ENCODE measurements at places on chromosomes 1 and 21.

DNA sequence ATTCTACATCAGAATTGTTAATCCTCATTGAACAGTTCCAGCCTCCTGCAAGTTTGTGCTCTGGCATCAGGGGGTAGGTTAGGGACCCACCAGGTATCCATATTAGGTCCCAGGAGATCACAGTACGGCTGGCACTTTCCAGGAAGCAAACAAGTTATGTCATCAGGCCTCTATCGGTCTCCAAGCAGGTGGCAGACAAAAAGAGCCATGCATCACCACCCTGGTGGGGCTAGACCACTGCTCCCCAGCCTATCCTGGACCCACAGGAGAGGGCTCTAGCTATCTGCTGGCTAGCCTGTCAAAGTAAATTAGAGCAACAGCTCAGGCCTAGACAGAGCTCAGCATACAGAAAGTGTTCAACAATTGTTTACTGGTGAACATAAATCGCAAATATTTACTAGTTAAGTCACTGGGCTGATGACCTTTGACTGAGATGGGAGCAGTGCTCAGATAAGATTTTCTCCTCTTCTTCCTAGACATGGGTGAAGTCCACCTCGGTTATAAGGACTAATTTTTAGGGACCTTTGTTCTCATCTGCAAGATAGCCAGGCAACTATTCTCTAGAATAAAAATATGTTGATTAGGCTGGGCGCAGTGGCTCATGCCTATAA, 6.4 kb downstream of the NUAK2 start:
- DNase-seq: no peak

- no peak for DNase-seq
These were observed 237.9 kb downstream of the USP25 start for GRCh38 chr21:15967661-15968060.

- no peak for DNase-seq
These were observed 26.4 kb downstream of the UTP25 start for GRCh38 chr1:209854196-209854595.

- no peak for DNase-seq
These were observed 161.6 kb upstream of the PTBP2 start for GRCh38 chr1:96559707-96560596.

DNA sequence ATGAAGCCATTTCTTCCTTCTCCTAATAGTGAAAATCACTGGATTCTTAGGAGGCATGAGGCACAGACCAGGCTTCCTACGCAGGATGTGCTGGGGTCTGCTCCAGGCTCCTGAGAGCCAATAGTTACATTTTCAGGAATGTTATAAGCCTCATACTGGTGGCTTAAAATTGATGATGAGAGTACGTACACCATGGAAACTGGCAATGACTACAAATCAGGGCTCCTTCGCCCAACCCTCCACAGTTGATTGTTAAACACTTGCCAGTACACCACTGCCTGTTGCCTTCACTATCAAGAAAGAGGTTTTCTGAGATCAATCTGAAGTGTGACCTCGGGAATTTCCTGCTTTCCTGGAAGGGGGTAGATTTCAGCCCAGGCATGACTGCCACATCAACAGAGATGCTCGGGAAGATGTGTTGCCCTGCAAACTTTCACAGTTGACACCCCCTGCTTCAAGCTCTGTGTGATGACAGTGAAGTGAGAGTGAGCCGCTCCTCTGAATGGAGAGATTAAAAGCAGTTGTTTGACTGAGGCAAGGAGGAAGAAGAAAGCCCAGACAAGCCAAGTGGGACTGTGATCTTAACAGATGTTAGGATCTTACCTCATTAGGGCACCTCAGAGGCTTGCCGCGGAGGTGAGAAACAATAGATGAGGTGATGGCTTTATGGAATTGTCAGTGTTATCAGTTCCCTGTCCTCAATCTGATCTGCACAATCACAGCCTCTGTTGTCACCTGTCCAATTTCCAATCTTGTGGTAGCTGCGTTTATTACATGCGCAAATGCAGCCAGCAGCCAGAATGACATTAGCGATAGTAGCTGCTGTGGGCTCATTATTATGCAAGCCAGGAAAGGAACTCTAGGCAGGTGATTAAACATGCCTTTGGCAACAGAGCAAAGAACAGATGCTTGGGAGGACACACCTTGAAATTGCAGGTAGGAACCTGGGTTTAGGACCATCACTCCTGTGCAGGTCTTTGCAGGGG, 277.3 kb downstream of the KAZN start:
- no peak for DNase-seq

DNA sequence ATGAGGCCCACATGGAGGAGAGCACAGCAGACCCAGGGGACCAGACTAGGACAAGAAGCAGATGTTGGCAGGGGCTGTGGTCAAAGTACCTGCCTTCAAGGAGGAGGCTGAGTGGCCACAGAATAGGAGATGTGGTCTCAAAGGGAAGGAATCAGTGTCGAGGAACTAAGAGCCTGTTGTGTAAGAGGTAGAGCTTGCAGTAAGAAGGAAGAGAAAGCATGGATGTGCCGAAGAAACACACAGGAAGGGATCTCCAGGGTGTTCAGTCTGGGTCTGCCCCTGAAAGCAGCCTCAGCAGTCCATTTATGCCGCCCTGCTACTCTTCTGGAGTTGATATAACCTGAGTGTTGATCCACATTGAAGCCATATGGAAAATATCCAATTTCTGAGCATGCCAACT, 83.9 kb downstream of the NID1 start:
- no peak for DNase-seq

DNA sequence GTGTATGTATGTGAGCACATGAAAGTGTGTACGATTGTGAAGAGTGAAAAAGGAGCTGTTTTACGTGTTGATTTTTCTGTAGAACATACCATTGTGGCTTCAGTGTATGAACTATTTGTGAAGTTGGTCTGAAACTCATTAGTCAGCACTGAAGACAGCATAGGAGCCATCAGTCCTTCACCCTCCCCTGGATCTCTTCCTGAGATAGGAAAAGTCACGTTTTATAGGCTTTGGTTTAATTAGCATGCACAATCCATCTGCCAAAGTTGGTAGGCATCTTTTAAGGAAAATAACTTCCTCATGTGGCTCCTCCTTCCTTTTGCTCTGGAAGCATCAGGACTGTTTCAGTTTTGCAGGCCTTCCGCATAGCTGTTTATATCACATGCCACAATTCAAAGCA, 1.4 kb upstream of the RABIF start:
- DNase-seq: no peak

DNA sequence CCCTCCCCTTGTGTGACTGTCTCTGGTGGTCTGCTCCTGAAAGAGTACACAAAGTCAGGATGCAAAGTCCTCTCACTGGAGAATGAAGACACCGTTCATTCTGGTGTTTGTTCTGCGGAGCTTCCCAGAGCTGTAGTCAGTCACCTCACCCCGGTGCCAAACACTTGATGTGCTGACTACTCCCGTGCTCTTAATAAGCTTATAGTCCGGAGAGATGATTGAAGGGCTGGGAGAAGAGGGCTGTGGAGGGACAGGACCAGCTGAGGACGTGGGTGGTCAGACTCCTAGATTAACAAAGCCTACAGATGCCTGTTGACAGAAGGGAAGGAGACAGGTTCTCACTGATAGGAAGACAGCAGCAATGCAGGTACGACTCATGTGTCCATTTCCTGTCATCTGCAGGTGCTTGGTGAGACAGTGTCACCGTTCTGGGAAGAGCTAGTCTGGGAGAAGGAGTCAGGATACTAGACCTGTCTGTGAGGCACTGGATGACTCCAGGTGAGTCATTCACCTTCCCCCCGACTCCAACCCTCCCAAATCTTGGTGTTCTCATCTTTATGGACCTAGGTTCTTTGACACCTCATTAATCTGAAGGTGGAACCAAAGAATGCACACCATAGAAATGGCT, 40.4 kb upstream of the LRRN2 start:
- DNase-seq: no peak

- DNase-seq: no peak
These were observed 175.4 kb upstream of the GORAB start for GRCh38 chr1:170356585-170356984.

GRCh38 chr1:88961647-88962275, 30.7 kb downstream of the KYAT3 start:
- no peak for DNase-seq

GRCh38 chr1:42953182-42954180, 5.2 kb downstream of the SLC2A1 start:
- DNase-seq: no peak

DNA sequence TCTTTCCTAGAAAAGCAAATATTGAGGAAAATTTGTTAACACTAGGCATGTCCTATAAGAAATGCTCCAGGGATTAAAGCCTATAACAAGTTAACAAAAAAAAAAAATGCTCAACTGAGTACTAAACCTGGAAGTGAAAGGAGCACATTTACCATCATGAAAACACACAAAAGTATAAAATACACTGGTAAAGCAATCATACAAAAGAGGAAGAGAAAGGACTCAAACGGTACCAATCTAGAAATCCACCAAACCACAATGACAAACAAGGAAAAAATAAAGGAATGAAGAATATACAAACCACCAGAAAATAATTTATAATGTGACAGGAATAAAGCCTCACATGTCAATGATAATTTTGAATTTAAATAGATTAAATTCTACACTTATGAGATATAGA, 21.2 kb downstream of the CD1E start:
- no peak for DNase-seq

DNA sequence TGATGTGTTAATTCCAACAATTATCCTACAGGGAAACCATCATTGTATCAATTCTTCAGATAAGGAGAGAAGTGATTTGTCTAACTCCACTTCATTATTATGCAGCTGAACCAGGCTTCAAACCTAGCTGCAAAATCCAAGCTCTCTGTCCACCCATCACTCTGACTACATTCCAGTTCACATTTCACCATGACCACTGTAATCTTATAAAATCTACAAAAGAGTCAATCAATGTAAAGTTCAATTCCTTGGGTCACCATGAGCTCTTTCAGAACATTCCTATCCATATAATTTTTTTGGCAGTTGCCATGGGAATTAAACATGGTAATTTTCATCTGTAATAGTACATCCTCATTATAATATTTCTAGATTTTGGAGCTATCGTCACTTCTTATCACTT, 100.9 kb downstream of the PLPPR5 start:
- no peak for DNase-seq

DNA sequence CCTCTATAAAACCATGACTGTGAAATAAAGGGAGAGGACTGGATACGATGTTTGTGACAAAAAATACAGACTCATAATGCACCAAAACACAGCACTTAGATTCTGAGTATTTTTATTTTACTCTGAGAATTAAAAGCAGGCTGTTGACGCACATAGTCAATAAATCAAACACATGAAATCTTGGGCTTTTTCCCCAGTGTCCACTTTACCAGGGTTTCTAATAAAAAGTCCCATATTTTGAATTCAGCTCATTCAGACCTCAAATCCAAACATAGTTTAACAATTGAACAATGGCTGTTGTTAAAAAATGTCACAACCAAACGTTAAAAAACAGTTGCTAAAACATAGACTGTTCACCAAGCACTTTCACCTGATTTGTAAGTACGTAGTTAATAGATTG, 553.4 kb downstream of the LTN1 start:
- no peak for DNase-seq

DNA sequence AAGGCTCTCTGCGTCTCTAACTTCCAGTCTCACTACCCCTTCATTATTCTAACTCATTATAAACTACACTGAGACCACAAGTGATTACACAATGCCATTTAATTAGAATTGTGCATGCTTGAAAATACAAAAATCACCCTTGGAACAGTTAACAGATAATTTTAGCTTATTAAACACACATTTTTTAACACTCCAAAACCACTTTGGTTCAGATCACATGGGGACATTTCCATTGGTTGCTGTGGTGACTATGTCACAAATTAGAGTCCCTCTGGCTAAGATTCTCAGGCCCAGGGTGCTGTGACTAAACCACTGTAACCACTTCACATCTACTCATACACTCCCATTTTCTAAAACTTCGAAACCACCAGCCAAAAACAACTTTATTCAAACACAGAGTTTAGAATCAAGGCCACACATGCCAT, 43.0 kb downstream of the JAK1 start:
- DNase-seq: no peak

GRCh38 chr1:93029317-93029716, 49.8 kb upstream of the MTF2 start:
- DNase-seq: no peak

GRCh38 chr1:178341261-178341956, 155.4 kb downstream of the CLEC20A start:
- no peak for DNase-seq

GRCh38 chr1:235199441-235199840, 38.4 kb upstream of the RBM34 start:
- DNase-seq: no peak

DNA sequence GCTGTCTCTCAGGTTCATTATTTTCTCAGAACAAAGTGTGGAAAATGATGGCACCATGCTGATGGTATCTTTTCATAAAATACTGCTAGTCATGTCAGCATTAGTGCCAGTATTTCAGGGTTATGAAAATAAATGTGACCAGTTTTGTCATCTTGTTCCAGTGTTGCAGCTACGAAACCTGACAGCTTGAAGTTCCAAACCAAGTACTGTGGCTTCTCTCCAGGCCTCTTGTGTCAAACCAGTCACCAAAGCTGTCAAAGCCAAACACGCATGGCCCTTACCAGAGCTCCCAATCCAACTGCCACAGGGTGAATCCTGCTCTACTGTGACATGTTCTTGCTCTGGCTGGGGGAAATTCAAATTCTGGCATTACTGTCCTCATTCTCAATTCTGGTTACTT, 20.7 kb upstream of the EXO1 start:
- no peak for DNase-seq

GRCh38 chr1:224644553-224645154, 28.5 kb downstream of the CNIH3 start:
- DNase-seq: no peak
